DMS79 treated with DMSO at 0.1 percent for 48 hours (cell line): ENCODE measurements at places on chromosomes 7 and 10.

DNA sequence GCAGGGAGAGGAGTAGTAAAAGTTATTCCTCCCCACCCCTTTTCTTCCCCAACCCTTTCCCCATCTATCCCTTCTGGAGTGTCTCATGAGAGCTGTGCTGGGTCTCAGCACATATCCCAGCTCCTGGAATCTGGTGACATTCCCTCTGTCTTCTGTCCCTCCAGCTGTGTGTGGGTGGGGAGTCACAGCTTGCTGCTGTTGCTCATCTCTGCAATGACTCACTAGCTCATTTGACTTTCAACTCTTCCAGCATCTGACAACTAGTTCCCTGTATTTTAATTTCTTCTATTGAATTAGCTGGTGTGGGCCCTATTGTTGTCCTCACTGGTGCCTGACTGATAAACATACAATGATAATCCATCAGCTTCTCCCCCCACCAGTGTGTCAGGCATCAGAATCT lies 198.9 kb upstream of the AUTS2 start:
- no peak for DNase-seq

DNA sequence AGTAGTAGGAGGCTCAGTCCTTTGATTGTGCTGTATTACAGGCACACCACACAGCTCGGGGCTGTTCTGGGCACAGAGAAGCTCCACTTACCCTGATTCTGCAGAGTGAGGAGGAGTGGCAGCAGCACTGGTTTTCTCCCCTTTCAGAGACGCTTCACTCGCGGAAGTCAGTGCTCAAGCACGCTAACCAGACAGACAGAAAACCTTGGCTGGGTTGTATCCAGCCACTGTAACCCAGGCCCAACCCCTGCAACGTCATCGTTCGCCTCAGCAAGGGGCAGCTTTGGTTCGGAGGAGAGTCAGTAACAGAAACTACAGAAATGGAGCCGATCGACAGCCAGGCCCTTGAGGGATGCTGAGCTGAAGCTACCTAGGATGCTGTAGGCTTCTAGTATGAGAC lies 171.0 kb downstream of the SLC16A9 start:
- no peak for DNase-seq

- no peak for DNase-seq
These were observed 101.2 kb upstream of the MGMT start for GRCh38 chr10:129365767-129366402.

GRCh38 chr7:47638679-47639315 lies 56.9 kb upstream of the TNS3 start:
- no peak for DNase-seq

- no peak for DNase-seq
These were observed 923.6 kb downstream of the GATA3 start for GRCh38 chr10:8978100-8978499.

DNA sequence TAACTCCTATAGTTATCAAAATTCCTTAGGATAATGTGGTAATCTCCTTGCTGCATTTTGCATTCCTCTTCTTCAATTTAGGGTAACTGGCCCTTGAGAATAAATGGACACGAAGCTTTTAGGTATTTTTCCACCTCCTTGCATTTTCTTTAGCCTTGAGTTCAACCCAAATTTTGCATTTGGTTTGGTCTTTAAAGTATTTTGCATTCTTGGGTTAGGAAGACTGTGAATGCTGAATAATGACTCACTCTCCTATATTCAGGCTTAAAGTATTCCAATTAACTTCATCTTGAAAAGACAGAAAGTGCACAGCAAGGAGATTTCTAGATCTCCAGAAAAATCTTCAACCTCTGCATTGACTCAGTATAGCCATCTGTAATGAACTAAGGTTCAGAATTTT lies 47.3 kb downstream of the TFPI2 start:
- no peak for DNase-seq

GRCh38 chr10:123782549-123782948 lies 109.1 kb downstream of the CPXM2 start:
- no peak for DNase-seq

DNA sequence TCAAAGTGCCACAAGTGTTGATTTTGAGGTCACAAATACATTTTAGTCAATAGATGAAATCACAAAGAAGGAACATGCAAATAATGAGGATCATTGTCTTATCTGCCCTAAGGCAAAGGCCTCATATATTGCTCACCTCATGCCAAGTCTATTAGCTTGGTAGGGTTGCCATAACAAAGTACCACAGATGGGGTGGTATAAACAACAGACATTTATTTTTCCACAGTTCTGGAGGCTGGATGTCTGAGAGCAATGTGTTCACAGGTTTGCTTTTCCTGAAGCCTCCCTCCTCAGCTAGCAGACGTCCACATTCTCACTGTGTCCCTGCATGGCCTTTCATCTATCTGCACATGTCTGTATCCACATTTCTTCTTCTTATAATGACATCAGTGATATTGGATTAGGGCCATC lies 59.6 kb downstream of the RELN start:
- DNase-seq, result no peak

- DNase-seq, result no peak
These were observed 78.9 kb downstream of the CACNB2 start for GRCh38 chr10:18219146-18219545.

- DNase-seq, result no peak
These were observed 495.0 kb upstream of the MGMT start for GRCh38 chr10:128972036-128972405.

- no peak for DNase-seq
These were observed 100.3 kb upstream of the SVIL start for GRCh38 chr10:29734962-29735627.

GRCh38 chr7:73918926-73919693 lies 58.2 kb downstream of the TMEM270 start:
- DNase-seq, result no peak

DNA sequence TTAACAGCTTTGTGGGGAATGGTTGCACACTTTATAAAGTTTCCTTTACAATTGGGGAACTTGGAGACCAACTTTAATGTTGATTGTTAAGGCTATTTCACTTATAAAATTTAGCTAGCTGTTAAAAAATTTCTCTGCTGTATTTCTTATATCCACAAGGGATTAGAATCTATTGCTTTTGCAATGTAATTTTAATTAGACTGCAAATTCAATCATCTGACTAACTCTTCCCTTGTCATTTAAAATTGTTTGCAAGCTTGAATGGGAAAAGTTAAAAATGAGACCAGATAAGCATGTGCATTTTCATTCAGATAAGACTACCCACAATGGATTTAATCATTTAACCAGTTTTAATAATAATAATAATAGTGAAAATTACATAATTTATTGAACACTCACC lies 213.2 kb downstream of the BICC1 start:
- DNase-seq, result no peak

DNA sequence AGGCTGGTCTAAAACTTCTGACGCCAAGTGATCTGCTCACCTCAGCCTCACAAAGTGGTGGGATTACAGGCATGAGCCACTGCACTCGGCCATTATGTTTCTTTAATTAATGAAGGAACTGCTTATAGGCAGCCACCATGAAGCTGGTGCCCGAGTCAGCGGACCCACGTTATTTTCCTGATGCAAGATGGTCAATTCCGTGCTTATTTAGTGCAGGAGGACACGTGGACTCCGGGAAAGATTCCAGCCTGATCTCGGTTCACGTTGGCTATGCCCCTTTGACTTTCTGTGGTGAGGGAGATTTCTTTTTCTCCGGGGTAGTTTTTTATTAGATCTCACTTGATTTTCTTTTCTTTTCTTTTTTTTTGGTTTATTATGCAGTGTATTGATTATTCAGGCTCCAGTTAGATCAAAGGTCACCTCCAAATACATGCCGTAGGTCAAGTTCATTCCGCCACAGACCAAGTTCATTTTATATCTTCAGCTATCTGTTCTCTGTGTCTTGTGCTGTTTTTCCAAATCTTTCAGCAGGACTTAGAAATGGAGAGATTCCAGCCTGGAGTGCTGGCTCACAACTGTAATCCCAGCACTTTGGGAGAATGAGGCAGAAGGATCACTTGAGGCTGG lies 8.3 kb downstream of the CAMK1D start:
- no peak for DNase-seq

GRCh38 chr7:140479739-140480084 lies 407 bp upstream of the MKRN1 start:
- no peak for DNase-seq

DNA sequence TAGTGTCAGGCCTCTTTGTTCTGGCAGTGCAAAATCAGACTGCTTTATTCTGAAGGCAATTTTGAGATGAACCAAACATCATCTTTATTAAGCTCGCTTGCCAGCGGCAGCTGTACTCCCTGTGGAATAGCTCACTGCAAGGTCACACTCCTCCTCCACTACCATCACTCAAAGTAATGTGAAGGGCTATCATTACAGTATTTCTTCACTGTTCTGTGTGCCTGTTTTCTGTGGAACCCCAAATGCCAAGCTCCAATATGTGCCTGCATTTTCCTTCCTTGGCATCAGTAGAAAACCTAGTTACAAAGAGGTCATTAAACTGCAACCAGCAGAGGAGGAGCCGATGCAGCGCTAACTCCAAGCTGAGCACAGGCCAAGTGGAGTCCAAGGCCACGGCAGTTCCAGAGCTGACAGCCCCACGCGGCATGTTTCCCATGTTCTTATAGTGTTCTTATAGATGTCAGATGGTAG lies 21.4 kb downstream of the BCCIP start:
- DNase-seq, result no peak

- DNase-seq, result no peak
These were observed 11.0 kb downstream of the KIAA1217 start for GRCh38 chr10:24219963-24220362.

- no peak for DNase-seq
These were observed 91.6 kb downstream of the CXCL12 start for GRCh38 chr10:44293306-44293778.

DNA sequence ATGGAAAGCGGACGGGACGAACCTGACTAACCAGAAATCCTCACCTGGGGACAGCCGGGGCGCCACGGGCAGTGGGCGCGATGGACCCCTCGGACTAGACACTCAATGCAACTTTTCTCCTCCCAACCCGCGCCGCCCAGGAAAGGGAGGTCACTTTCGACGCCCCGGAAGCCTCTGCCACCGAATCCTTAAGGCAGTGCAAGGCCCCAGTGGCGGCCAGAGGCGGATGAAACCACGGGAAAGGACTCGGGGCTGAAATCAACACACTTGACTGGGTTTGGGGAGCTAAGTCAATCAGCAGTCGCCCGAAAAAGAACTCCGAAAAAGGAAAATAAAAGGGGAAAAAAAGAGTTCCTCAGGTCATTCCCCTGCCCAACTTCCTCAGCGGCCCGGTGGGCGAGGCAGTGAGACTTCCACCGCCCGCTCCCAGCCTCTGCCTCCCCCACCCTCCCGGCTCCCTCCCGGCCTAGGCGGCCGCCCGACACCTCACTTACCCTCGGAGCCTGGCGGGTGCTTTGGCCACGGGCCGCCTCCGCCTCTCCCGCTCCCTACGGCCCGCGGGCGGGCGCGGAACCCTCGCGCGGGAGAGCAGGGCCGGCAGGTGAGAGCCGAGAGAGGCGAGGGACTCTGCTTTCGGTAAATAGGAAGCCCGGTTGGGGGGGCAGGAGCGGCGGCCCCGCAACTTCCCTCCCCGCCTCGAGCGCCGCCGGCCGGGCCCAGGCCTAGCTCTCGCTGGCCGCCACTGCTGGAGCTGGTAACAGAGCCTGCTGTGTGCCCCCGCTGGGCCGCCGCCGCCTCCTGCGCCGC lies 518 bp downstream of the WAPL start:
- DNase-seq, result no peak

GRCh38 chr10:17712053-17712452 lies 39.9 kb upstream of the TMEM236 start:
- DNase-seq, result no peak

- no peak for DNase-seq
These were observed 53.4 kb downstream of the TMEM209 start for GRCh38 chr7:130151591-130152492.

DNA sequence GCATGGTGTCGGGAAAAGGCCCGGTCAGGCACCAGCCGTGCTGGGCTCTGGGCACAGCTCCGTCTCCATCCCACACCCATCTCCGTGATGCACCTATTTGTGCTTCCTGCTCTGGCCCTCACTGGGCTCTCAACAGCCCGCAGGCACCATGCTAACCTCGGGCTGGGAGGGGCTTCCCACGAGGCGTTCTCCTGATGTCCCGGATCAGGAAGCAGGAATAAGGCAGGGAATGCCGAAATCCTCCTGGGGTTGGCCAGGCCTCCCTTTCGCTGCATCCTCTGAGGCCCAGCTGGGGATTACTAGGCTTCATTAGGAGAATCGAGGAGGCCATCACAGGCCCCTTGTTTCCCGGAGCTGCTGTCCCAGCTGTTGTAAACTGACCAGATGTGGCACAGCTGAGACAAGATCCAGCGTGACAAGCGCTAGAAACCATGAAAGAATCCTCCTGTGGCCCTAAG lies 72.0 kb downstream of the FAM53B start:
- no peak for DNase-seq

- peak; percentile 88 for DNase-seq
These were observed 155.8 kb downstream of the CHN2 start for GRCh38 chr7:29350351-29350750.

DNA sequence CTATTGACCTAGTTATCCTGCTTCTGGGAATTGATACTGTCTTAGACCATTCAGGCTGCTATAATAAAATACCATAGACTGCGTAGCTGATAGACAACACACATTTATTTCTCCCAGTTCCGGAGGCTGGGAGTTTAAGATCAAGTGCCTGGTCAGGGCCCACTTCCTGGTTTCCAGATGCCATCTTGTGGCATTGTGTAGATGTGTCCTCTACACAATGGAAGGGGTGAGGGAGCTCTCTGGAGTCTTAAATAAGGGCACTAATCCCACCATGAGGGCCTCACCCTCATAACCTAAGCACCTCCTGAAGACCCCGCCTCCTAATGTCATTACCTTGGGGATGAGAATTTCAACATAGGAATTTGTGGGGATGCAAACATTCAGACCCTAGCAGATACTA lies 62.4 kb downstream of the SLC35B4 start:
- no peak for DNase-seq

GRCh38 chr7:129332254-129333035 lies 101.8 kb upstream of the STRIP2 start:
- DNase-seq, result no peak

DNA sequence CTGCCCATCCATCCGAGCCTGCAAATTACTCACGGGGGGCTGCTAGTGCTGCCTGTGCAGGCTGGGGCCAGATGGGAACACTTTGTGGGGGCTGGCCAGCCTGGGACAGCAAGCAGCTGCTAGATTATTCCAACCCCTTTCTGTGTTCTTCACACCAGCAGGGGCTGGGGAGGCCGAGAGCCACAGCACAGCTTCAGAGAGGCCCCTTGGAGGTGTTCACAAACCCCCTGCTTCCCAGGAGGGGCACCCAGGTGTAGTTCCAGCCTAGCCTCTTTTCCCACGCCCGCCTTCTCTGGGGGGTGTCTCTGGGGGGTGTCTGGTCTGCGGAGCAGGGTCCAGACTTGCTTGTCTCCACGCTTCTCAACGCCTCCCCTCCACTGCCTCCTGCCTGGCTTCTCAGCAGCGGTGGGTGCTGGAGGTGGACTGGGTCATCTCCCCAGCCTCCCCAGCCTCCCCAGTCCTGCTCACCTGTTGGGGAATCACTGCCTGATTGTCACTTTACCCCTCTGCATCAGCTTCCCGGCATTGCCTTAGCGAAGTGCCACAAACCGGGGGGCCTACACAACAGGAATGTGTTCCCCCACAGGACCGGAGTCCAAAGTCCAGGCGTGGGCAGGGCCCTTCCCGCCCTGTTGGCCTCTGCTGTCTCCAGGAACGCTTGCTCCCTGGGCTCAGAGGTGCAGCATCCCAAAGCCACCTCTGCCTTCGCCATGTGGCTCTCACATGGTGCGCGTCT lies 74.0 kb upstream of the EN2 start:
- DNase-seq, result no peak
